ENCODE measurements at places on chromosomes 5 and 9.

GRCh38 chr5:115600766-115601165, 1.5 kb downstream of the TICAM2 start:
- no peak for DNase-seq

GRCh38 chr5:10162468-10162867, 87.2 kb downstream of the ATPSCKMT start:
- DNase-seq = no peak

DNA sequence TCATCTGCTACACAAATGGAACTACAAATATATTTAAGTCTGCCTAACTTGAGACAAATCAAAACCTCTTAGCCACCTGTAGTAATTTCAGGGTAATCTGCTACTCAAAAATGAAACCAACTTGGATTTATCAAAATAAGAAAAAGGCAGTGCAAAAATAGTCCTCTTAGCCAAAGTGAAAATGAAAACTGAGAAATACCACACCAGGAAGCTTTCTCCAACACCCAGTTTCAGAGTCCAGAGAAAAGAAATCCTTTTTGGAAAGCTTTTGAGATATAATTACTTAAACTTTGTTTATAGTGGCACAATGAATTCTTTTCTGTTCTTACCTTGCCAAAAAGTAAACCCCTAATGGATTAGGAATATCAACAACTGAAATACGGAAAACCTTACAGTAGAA, 990.4 kb downstream of the EFNA5 start:
- DNase-seq = no peak

DNA sequence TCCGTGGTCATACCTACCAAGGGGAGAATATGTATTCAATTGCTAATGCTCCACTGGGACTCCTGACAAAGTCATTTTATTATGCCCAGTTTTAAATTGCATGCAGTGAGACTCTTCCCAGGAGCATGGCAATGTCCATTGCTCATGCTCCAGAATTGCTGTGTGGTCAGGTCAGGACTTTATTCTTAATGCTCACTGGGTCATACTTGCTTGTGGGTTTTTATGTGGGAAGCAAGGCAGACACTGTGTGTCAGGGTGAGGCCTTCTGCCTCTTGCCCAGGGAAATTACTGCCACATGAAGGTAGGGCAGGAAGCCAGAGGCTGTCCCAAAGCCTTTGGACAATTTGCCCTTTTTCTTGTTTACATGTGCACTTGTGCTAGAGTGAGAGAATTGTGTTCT, 164.6 kb upstream of the MEF2C start:
- no peak for DNase-seq

DNA sequence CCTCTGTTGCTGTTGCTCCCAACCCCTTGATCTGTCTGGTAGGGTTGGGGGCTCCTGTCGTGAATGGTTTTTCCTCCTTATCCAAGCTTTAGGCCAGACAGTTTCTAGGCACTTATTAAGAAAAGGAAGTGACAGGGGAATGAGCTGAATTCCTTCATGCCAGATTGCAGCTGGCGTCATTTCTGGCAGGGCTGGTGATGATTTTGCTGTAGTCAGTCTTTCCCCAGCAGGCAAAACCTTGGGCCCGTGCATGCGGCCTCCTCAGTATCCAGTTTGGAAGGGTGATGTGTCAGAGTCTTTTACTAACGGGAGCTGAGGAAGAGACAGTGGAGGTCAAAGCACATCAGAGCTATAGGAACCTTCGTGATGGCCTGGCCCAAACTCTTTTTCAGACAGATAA, 58.8 kb downstream of the COL27A1 start:
- no peak for DNase-seq

GRCh38 chr9:715300-715699, 126.2 kb upstream of the DMRT1 start:
- no peak for DNase-seq

- no peak for DNase-seq
Observed at GRCh38 chr9:122394265-122395125, 23.7 kb downstream of the PTGS1 start.

DNA sequence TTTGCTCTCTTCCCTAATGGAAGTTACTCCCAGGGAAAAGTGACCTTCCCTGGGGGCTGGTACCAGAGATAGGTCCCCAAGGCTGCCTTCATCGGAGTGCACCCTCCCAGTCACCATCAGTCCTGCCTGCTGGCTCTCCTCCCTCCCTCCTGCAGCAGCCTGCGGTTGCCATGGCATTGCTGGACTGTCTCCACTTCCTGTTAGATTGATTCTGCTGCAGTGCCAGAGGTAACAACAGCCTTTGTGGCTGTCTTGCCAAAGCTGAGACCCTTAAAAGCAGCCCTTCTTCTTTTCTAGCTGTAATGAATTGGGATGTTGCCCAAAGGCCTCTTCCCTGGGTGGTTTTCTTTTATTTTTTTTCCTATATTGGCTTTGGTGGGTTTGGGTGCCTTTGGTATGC, 78.1 kb upstream of the PRLR start:
- no peak for DNase-seq

DNA sequence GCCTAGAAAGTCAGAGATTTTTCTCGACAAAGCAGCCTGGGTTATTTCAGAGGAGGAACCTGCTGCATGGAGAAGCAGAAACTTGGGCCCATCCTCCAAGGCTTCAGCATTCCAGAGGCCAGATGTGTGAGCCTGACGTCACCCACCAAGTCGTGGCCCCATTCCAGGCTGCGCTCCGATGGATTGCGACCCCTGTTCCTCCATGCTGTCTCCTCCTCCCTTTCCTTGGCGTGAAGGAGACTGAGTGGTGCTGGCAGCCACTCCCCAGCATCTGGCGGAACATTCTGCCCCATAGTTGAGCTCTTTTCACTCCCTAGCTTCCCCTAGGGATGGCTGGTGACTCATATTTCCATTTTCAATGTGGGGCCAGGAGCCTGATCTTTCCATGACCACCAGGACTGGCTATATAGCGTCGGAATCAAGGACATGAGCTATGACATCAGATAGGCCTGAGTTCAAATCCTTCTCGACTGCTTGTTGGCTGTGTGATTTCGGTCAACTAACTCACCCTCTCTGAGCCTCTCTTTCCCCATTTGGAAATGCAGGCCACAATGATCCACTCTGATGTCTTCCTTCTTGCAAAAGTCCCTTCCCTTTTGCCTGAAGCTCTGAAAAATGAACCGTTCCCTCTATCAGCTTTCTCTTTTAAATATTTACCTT, 24.5 kb upstream of the DUSP1 start:
- DNase-seq = no peak

- no peak for DNase-seq
Observed at GRCh38 chr9:114733816-114734215, 51.8 kb upstream of the TEX48 start.

DNA sequence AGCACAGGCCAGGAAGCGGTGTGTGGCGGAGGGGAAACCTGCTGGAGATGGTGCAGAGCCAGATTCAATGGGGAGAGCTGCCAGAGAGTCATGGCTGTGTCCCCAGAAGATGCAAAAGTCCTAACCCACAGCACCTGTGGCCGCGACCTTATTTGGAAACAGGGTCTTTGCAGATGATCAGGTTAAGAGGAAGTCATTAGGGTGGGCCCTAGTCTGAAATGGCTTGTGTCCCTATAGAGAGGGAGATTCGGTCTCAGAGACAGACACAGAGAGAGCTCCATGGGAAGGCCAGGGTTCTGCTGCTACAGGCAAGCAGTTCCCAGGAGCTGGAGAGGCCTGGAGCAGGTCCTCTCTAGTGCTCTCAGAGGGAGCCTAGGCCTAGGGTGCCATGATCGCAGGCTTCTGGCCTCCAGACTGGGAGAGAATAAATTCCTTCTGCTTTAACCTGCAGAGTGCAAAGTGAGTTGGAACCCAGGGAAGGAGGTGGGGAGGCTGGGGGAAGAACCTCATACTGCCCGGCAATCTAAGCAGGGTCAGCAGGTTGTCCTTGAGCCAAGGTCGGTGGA, 1.9 kb upstream of the LPCAT1 start:
- DNase-seq = no peak

GRCh38 chr9:124784509-124784908, 7.6 kb downstream of the OLFML2A start:
- DNase-seq = no peak

GRCh38 chr9:104556830-104557634, 11.9 kb upstream of the OR13C8 start:
- no peak for DNase-seq

DNA sequence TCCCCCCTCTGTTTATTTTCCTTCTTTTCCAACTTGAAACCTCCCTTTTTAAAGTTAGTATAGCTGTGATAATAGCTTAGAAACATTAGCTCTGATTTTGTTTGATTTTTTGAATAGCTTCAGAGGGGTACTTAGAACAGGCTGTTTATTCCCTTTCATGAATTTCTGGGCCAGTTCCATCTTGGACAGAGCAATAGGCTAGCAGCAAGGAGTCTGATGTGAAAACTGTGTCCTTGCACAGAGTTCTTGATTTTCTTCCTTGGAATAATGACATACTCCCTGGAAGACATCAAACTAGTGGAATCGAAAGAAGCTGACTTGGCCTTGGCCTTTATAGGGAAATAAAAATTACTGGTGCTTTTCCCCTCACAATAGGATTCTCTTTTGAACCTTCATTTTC, 32.9 kb downstream of the NTRK2 start:
- DNase-seq = no peak

DNA sequence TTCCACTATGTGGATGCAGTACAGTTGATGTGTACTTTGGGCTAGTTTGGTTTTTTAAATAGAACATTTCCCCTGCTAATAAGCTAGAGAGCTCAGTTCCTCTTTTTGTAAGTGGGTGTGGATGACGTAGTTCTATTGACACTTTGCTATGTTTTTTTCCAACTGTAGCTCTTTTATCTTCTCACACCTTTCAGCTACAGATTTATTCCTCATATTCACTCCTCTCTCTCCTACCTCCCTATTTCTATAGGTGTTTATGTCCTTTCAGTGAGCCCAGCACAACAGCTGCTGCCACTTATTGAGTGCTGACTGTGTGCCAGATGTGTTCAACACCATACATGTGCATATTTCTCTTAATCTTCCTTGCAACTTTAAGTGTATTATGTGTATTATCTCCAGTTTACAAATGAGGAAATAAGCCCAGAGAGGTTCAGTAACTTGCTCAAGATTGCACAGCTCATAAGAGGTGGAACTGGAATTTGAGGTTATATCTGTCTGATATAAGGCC, 215.7 kb downstream of the SEMA6A start:
- no peak for DNase-seq

GRCh38 chr9:5531101-5531882, 21.0 kb downstream of the PDCD1LG2 start:
- DNase-seq = no peak

GRCh38 chr5:156871212-156871611, 21.1 kb downstream of the PPP1R2B start:
- no peak for DNase-seq
